ENCODE measurements at places on chromosomes 4 and X. TPM values are rescaled to one million over a fixed set of nuclear protein-coding genes. Genes with fewer than 3 reads are reported as not detected.

SSX3 gene
- not detected for total RNA-seq

HAND2 gene
- total RNA-seq, result not detected

ENPEP gene
- 0.61 TPM for total RNA-seq

GRCh38 chr4:74933562-74934015, 673 bp downstream of the PARM1 start:
- DNase-seq, result no peak

CT47B1 gene
- not detected for total RNA-seq

SRPK3 gene
- not detected for total RNA-seq

- no peak for DNase-seq
These were observed 82.1 kb downstream of the SLC39A8 start for GRCh38 chr4:102263024-102263787.

DNA sequence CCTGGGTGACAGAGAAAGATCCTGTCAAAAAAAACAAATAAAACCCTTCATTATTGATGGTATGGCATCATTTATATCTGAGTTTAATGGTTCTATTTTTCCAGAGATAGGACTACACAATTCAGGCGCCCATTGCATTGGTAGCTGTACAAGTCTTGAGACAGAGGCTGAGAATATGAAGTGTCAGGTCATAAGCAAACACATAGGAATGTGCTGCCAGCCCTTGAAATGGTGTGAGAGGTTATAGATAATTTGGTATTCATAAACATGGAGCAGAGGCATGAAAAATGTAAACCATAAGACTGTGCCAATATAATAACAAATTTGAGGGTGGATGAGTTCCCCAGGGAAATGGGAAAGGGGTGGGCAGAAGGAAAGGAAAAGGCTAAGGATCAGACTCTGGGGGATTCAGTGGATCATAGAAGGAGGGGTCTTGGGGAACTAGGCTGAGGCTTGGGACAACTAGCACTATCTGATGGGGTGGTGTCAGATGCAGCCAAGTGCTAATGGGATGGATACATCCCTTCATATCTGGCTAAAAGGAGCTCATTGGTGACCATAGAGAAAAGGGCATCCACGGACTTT, 50.8 kb downstream of the MAOA start:
- DNase-seq, result no peak

DNA sequence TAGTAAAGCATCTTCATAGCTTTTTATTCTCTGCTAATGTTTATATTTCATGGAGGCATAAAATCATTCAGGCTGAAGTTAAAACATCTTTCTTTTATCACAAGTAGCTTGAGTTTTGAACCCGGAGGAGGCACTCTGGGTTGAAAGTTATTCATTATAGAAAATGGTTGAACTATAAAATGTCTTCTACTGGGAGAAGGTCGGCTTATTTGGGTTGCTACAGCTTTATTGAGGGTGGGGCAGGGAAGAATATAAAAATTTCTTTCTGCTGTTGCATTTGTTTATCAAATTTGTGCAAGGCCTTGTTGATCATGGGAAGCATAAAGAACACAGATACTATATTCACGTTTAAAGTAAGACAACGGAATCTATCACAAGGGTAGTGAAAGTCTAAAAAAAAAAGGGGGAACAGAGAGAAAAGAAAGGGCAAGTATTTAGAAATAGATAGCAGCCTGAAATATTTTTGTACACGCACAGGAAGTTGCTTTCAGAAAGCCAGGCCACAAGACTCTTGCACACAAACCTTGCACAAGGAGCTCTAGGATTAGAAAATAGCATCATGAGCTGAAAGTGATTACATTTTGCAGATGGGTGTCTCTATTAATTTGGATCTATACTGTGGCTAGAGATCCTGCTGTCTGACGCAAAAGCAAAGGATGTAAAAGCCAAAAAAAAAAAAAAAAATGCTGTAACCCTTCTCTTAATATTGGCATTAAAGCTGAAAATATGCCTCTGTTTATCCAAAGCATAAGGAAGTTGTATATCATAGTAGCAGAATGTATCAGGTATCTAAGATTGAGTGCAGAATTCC, 37.2 kb upstream of the FAM9C start:
- DNase-seq, result no peak

DNA sequence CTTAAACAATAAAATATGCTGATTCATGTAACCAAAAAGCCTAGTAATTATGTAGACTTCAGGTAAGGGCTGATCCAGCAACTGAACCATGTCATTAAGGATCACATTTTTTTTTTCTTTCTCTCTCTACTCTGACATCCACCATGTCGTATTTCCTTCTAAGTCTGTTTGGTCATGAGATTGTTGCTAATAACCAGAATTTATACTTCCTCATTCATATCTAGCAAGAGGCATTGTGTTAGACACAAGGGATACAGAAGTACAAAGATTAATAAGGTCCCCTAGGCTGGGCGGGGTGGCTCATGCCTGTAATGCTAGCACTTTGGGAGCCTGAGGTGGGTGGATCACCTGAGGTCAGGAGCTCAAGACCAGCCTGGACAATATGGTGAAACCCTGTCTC, 24.1 kb downstream of the PHEX start:
- no peak for DNase-seq

DNA sequence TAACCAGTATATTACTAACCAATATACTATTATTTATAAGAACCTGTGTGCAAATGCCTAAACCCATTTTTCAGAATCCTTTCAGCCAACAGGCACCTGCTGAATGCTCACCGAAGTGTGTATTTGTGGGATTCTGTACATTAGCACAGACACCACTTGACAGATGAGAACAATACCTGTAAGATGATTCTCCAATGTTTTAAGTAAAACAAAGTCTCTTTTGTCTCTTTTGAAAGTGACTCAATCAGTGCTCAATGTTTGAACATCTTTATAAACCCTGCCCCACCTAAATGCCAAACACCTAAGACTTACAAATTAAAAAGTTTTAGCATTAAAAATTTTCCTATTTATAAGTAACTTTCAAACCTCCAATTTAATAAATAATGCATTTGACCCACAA, 763 bp downstream of the ASB9 start:
- DNase-seq, result no peak

GRCh38 chrX:7019555-7019954, 128.0 kb upstream of the STS start:
- no peak for DNase-seq

- no peak for DNase-seq
These were observed 16.3 kb downstream of the FAM47E start for GRCh38 chr4:76267811-76268210.

- DNase-seq, result no peak
These were observed 1037.0 kb upstream of the SLIT2 start for GRCh38 chr4:19214591-19215186.

Data from H1 (cell line).